ENCODE measurements at places on chromosomes 6 and 20. TPM values are rescaled to one million over a fixed set of nuclear protein-coding genes. Genes with fewer than 3 reads are reported as not detected.

GHRH gene
- polyA plus RNA-seq = not detected

ILRUN gene
- polyA plus RNA-seq = 87.2 TPM

CRIP3 gene
- 1.7 TPM for polyA plus RNA-seq

CCDC170 gene
- 0.49 TPM for polyA plus RNA-seq

KCNG1 gene
- 0.32 TPM for polyA plus RNA-seq

CD93 gene
- polyA plus RNA-seq = 49.7 TPM

OR2B6 gene
- polyA plus RNA-seq = not detected

LATS1 gene
- polyA plus RNA-seq = 16.6 TPM

AIF1 gene
- 13.4 TPM for polyA plus RNA-seq

SGK1 gene
- 27.7 TPM for polyA plus RNA-seq

SMIM28 gene
- not detected for polyA plus RNA-seq

SSTR4 gene
- polyA plus RNA-seq = not detected

GOPC gene
- 44.4 TPM for polyA plus RNA-seq

SLC24A3 gene
- 22.8 TPM for polyA plus RNA-seq

HSPA12B gene
- polyA plus RNA-seq = 21.4 TPM

IL17A gene
- polyA plus RNA-seq = not detected

ELMO2 gene
- polyA plus RNA-seq = 36.6 TPM

LINC00237 gene
- polyA plus RNA-seq = not detected

RNF182 gene
- 0.87 TPM for polyA plus RNA-seq

KHDRBS2 gene
- polyA plus RNA-seq = 0.18 TPM

DEFB118 gene
- not detected for polyA plus RNA-seq

TEAD3 gene
- polyA plus RNA-seq = 75.7 TPM
